Epithelial cell of umbilical artery (primary cell): ENCODE measurements at places on chromosomes 11 and 22. TPM values are rescaled to one million over a fixed set of nuclear protein-coding genes. Genes with fewer than 3 reads are reported as not detected.

Gene BACE1-AS
- total RNA-seq = 1.3 and 1.8 TPM in 2 replicates

Gene SSRP1
- total RNA-seq = 83.5 and 83.6 TPM in 2 replicates

Gene LGALS1
- 7,376 and 9,538 TPM in 2 replicates for total RNA-seq

Gene APOC3
- not detected in 2 replicates for total RNA-seq

Gene CDC42EP2
- total RNA-seq = 14.7 and 20.8 TPM in 2 replicates

Gene PRG3
- total RNA-seq = not detected in 2 replicates

Gene MS4A3
- total RNA-seq = not detected in 2 replicates

Gene PATE2
- total RNA-seq = 0.32 TPM in 1 of 2 replicates, not detected in the other

Gene POU2AF1
- not detected in 2 replicates for total RNA-seq

Gene CYTH4
- 0.15 TPM in 1 of 2 replicates, not detected in the other for total RNA-seq

Gene AKIP1
- 30.9 and 35.4 TPM in 2 replicates for total RNA-seq

Gene MMP7
- 0.30 and 0.97 TPM in 2 replicates for total RNA-seq

Gene CDC42EP1
- total RNA-seq = 20.2 and 26.0 TPM in 2 replicates

Gene PLA2G6
- total RNA-seq = 1.9 and 9.4 TPM in 2 replicates

Gene RASL10A
- 0.61 and 2.9 TPM in 2 replicates for total RNA-seq

Gene CHADL
- total RNA-seq = 0.76 and 0.97 TPM in 2 replicates

Gene SMTNL1
- total RNA-seq = not detected in 2 replicates

Gene NCAM1
- not detected in 2 replicates for total RNA-seq

Gene HIPK3
- 55.0 and 59.1 TPM in 2 replicates for total RNA-seq

Gene KCNA4
- total RNA-seq = not detected in 2 replicates
